PC-3 (cell line): ENCODE measurements at places on chromosomes 2 and 18. TPM values are rescaled to one million over a fixed set of nuclear protein-coding genes. Genes with fewer than 3 reads are reported as not detected.

DNA sequence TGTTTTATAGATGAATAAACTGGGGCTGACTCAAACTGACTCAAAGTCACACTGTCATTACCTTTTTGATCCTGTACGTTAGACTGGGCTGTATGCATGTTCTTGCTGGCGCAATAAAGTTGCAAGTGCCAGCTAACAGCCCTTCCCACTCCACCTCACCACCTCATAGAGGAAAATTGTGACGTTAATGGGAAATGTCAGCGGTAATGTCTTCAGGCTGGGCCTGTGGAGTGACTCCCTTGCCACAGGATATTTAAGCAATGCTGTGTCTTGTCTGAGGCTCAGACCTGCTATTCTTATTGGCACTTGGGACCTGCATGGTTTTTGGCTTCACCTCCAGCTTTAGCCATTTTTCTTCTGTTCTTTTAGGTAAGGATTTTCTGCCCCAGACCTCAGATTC lies 25.2 kb upstream of the CASP10 start:
- peak overlapping the region; percentile 86 for H3K27ac ChIP-seq
- H3K4me1 ChIP-seq, result peaks cover 9% of the 10 kb centered on the region
- no peaks in the 10 kb centered on the region for H3K27me3 ChIP-seq
- H3K4me3 ChIP-seq, result no peak overlapping the region

DNA sequence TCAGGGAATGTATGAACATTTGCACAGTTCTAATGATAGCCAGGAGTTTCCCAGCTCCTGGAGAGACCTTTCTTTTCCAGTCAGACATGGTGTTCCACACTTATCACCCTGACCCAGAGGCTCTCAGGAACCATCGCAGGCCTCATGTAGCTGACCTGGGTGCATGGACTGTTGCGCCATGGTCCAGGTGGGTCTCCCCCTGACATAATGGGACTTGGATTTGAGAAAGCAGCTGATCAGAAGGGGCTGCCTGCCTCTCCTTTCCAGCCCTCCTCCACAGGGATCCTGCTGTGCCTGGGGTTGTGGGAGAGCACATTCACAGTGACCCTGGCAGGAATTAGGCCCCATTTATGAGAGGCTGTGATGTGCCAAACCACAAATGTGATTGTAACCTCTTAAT lies 133.4 kb upstream of the ALPP start:
- DNase-seq, result no peak
- H3K4me3 ChIP-seq, result no peak overlapping the region
- H3K36me3 ChIP-seq, result 0 out of 2 replicates have a peak, but pooled peaks cover 2% of the 10 kb centered on the region
- H3K27me3 ChIP-seq, result no peaks in the 10 kb centered on the region

DNA sequence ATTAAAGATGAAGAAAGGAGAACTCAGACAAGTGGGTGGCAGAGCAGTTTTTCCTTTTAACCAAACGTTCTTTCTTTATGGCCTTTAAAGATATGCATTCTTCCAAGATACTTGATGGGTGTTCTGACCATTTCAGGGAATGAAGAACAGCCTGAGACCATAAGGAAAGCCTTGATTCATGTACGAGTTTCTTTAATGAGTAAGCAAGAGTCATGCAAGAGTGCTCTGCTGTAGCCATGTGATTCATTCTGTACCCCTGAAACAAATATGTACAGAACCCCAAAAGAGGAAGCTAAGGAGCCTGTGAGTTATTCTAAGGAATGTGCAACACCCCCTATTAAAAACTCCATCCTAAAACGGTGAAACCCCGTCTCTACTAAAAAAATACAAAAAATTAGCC lies 372.8 kb downstream of the MTX2 start:
- no peaks in the 10 kb centered on the region for H3K27me3 ChIP-seq
- peaks cover 24% of the 10 kb centered on the region for H3K4me1 ChIP-seq
- H3K36me3 ChIP-seq, result no peaks in the 10 kb centered on the region
- H3K27ac ChIP-seq, result no peak overlapping the region
- DNase-seq, result peak; percentile 41
- no peak overlapping the region for H3K4me3 ChIP-seq

GRCh38 chr2:71313016-71313766 lies 18.4 kb upstream of the ZNF638 start:
- H3K4me1 ChIP-seq, result no peaks in the 10 kb centered on the region
- H3K27ac ChIP-seq, result no peak overlapping the region
- peaks cover 6% of the 10 kb centered on the region; the same call in 1 of the 2 replicates for H3K36me3 ChIP-seq
- no peaks in the 10 kb centered on the region for H3K27me3 ChIP-seq
- DNase-seq, result no peak

- H3K27me3 ChIP-seq, result no peaks in the 10 kb centered on the region
- peaks cover 4% of the 10 kb centered on the region; the same call in 1 of the 2 replicates for H3K36me3 ChIP-seq
- DNase-seq, result no peak
- H3K4me3 ChIP-seq, result no peak overlapping the region
Observed at GRCh38 chr2:205755923-205756322, 73.6 kb downstream of the NRP2 start.

DNA sequence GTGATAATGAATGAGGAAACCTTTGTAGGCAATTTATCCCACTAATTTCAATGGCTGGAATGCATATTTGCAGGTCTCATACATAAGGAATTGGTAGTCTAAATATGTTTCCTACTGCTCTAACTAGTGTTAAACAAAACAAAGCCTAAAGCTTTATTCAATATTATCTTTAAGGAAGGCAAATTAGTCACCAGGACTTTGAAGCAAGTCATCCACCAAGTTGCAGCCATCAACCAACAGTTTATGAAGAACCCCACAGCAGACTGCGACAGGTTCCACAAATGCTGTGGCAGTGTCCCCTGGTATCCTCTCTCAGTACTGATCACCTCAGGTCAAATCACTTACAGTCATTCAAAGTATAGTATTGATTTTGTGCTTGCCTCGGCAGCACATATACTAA lies 181.5 kb upstream of the ZFP36L2 start:
- no peaks in the 10 kb centered on the region for H3K27me3 ChIP-seq
- H3K4me1 ChIP-seq, result peaks cover 11% of the 10 kb centered on the region
- no peak overlapping the region for H3K4me3 ChIP-seq
- H3K27ac ChIP-seq, result no peak overlapping the region

- H3K27ac ChIP-seq, result no peak overlapping the region
- H3K36me3 ChIP-seq, result no peaks in the 10 kb centered on the region
- no peak for DNase-seq
- H3K4me1 ChIP-seq, result peaks cover 19% of the 10 kb centered on the region
- H3K4me3 ChIP-seq, result no peak overlapping the region
Observed at GRCh38 chr2:24121066-24121465, 2.1 kb downstream of the PFN4 start.

GRCh38 chr2:81196383-81196851 lies 891.9 kb upstream of the LRRTM1 start:
- H3K4me1 ChIP-seq, result no peaks in the 10 kb centered on the region
- H3K27me3 ChIP-seq, result no peaks in the 10 kb centered on the region
- H3K36me3 ChIP-seq, result no peaks in the 10 kb centered on the region
- no peak overlapping the region for H3K4me3 ChIP-seq

DNA sequence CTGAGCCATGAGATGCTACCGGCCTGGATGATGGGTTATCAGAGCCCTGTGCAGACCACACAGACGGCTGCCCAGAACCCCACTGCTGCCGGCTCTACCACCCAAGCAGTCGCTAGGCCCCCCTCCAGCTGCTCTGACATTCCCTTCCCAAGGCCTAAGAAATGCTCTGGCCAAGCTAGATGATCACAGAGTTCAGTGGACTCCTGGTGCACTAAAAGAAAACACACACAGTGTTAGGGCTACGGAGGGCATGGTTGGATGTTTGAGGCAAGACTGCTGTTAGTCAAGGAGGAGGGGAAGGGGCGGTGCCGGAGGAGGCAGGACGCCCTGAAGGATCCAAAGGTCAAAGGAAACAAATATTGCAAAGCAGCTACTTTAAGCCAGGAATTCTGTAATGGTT lies 174.5 kb downstream of the MYCN start:
- H3K27me3 ChIP-seq, result no peaks in the 10 kb centered on the region
- H3K4me3 ChIP-seq, result no peak overlapping the region
- no peaks in the 10 kb centered on the region for H3K4me1 ChIP-seq
- no peak for DNase-seq
- H3K27ac ChIP-seq, result no peak overlapping the region

- no peak overlapping the region for H3K4me3 ChIP-seq
- H3K36me3 ChIP-seq, result no peaks in the 10 kb centered on the region
- DNase-seq, result no peak
- H3K27me3 ChIP-seq, result peaks cover 13% of the 10 kb centered on the region; the same call in 1 of the 2 replicates
Observed at GRCh38 chr2:225429717-225430116, 30.2 kb downstream of the NYAP2 start.

GRCh38 chr18:45991788-45992187 lies 24.7 kb upstream of the EPG5 start:
- no peaks in the 10 kb centered on the region for H3K36me3 ChIP-seq
- no peak overlapping the region for H3K4me3 ChIP-seq
- DNase-seq, result no peak
- H3K4me1 ChIP-seq, result peaks cover 10% of the 10 kb centered on the region

DNA sequence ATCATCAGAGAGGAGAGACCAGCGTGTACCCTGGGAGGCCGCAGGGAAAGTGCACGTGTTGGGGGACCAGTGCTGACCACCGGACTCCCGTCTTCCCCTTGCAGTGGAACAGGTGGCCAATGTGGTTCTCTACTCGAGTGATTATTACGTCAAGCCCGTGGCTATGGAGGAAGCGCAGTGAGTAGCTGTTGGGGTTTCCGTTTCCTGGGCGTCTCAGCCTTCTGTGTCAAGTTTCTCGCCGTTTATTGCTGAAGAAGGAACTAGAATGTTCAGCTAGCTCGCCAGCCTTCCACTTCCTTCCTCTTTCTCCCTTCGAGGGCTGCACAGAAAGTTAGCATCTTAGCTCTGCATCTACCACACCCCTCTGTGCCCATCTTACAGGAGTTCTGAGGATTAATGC lies 22.8 kb upstream of the DGKD start:
- H3K27ac ChIP-seq, result no peak overlapping the region
- no peaks in the 10 kb centered on the region for H3K36me3 ChIP-seq
- H3K4me1 ChIP-seq, result no peaks in the 10 kb centered on the region
- no peak overlapping the region for H3K4me3 ChIP-seq
- no peak for DNase-seq
- no peaks in the 10 kb centered on the region for H3K27me3 ChIP-seq

GRCh38 chr2:237393523-237393922 lies 20.4 kb downstream of the COL6A3 start:
- peaks cover 17% of the 10 kb centered on the region for H3K36me3 ChIP-seq
- H3K4me1 ChIP-seq, result no peaks in the 10 kb centered on the region
- no peak overlapping the region for H3K4me3 ChIP-seq
- no peaks in the 10 kb centered on the region for H3K27me3 ChIP-seq

DNA sequence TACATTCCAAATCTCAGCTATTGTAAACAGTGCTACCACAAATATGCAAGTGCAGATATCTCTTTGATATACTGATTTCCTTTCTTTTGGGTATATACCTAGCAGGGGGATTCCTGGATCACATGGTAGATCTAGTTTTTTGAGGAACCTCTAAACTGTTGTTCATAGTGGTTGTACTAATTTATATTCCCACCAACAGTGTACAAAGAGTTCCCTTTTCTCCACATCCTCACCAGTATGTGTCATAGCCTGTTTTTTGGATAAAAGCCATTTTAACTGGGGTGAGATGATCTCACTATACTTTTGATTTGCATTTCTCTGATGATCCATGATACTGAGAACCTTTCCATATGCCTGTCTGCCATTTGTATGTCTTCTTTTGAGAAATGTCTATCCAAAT lies 6.3 kb upstream of the CCNT2 start:
- H3K4me1 ChIP-seq, result peaks cover 19% of the 10 kb centered on the region
- peak; percentile 86 for DNase-seq
- H3K4me3 ChIP-seq, result no peak overlapping the region
- peak overlapping the region; percentile 35 for H3K27ac ChIP-seq
- no peaks in the 10 kb centered on the region for H3K36me3 ChIP-seq

- H3K27me3 ChIP-seq, result no peaks in the 10 kb centered on the region
- H3K36me3 ChIP-seq, result no peaks in the 10 kb centered on the region
- peak; percentile 100 for DNase-seq
Observed at GRCh38 chr2:7031547-7032245, 114.5 kb downstream of the RNF144A start.

DNA sequence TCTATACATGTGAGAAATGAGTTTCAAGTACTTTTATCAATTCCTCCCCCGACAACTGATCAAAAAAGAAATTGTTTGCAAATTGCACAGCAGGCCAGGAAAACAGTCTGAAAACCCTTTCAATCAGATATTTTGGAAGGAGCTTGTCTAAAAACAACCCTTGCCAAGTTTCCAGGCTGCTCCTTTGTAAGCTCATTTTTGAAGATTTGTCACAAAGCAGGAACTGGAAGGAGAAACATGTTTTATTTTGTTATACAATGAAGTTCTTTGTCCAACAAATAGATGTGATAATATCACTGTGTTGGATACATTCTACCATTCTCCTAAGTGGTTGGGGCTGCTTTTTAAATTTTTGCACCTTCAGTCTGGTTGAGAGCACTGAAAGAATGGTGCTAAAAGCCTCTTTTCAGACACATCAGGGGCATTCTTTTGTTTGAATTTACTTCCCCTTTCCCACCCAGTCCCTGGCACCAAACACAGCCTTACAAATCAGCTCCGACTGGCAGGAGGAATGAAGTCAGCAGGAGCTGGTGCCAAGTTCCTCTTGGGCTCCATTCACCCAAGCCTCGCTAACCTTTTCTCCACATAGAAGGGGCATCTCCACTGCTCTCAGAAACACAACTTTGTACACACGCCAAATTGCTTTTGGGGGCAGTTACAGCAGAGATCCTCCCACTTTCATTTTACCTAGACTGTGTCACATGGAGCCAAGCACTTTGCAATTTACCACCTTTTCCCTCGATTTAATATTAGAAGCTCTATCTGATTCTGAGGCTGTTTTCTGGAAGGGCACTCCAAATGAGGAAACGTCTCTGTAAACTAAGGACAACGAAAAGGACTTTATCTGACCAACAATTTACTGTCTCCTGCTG lies 88.0 kb downstream of the C1D start:
- H3K4me1 ChIP-seq, result peaks cover 11% of the 10 kb centered on the region
- no peak overlapping the region for H3K4me3 ChIP-seq
- no peaks in the 10 kb centered on the region for H3K27me3 ChIP-seq
- H3K36me3 ChIP-seq, result no peaks in the 10 kb centered on the region
- 0 out of 2 replicates have a peak overlapping the region, but pooled peaks have one; percentile 3 for H3K27ac ChIP-seq

DNA sequence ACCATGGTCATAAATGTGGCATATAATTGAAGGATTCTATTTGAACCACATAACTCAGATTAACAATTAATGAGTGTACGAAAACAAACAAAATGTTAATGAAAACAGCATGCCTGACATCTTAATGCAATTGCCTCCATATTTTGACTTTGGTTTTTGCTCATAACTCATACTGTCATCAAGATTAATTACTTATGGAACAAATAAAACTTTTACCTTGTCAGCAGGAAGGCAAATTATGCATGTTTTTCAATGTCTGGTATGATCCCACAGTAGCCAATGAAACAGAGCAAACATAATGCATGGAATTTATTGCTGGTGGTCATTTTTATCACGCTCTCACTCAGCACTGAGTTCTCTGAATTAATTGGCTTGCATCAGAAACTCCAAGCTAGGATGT lies 5.1 kb downstream of the PLEKHM3 start:
- DNase-seq, result no peak
- peaks cover 6% of the 10 kb centered on the region for H3K4me1 ChIP-seq
- no peaks in the 10 kb centered on the region for H3K27me3 ChIP-seq
- H3K36me3 ChIP-seq, result no peaks in the 10 kb centered on the region
- no peak overlapping the region for H3K4me3 ChIP-seq
- no peak overlapping the region for H3K27ac ChIP-seq

- H3K4me3 ChIP-seq, result no peak overlapping the region
- no peaks in the 10 kb centered on the region for H3K27me3 ChIP-seq
- no peaks in the 10 kb centered on the region for H3K4me1 ChIP-seq
Observed at GRCh38 chr2:23624378-23624777, 239.4 kb downstream of the KLHL29 start.

Gene EML6
- total RNA-seq, result 5.3 and 15.7 TPM in 2 replicates

Gene MOGAT1
- not detected in 2 replicates for total RNA-seq

Gene SETBP1
- 2.3 and 3.5 TPM in 2 replicates for total RNA-seq

Gene PNO1
- 50.8 and 64.1 TPM in 2 replicates for total RNA-seq

Gene SERPINB2
- total RNA-seq, result 5.8 and 9.9 TPM in 2 replicates

Gene B4GALT6
- 1.4 and 2.4 TPM in 2 replicates for total RNA-seq

Gene CYS1
- 0.12 and 0.15 TPM in 2 replicates for total RNA-seq

Gene SMYD1
- total RNA-seq, result not detected in 2 replicates

Gene KCNJ3
- total RNA-seq, result not detected in 2 replicates

Gene GALNT13
- total RNA-seq, result 2.0 and 2.6 TPM in 2 replicates
